ENCODE measurements at places on chromosomes 5 and 9.

- DNase-seq, result no peak
Measured at GRCh38 chr9:29435368-29435767, 1862.1 kb upstream of the C9orf72 start.

DNA sequence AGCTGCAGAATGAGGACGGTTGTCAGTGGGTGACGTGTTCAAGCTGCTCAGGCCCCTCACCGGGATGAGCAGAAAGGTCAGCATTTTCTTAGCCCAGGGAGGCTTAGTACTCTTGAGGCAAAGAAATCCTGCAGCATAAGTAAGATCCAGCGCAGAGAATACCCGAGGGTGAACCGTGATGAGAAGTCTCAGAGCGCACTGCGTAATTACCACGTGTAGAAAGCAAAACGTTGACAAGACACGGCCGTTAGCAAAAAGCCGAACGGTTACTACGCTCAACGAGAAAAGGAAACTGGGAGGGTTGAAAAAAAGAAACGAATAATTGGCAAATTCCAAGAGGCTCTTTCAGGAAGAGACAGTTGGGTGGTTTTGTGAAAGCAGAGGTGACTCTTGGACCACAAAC lies 104.0 kb downstream of the COL23A1 start:
- no peak for DNase-seq

- no peak for DNase-seq
Measured at GRCh38 chr5:111535879-111536549, 23.7 kb upstream of the STARD4 start.

GRCh38 chr9:137077010-137077747 lies at the start of gene UAP1L1:
TSS of gene UAP1L1 (plus strand) at chr9:137077517. CDS start at chr9:137077533, 16 bp downstream.
- DNase-seq, result peak; percentile 92

GRCh38 chr5:86749841-86750240 lies 132.1 kb downstream of the COX7C start:
- no peak for DNase-seq

DNA sequence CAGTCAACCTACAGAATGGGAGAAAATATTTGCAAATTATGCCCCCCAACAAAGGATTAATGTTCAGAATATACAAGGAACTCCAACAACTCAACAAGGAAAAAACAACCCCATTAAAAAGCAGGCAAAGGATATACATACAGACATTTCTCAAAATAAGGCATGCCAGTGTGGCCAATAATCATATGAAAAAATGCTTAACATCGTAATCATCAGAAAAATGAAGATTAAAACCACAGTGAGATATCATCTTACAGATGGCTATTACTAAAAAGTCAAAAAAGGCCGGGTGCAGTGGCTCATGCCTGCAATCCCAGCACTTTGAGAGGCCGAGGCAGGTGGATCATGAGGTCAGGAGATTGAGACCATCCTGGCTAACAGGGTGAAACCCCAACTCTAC lies 103.2 kb downstream of the KLHL3 start:
- no peak for DNase-seq

DNA sequence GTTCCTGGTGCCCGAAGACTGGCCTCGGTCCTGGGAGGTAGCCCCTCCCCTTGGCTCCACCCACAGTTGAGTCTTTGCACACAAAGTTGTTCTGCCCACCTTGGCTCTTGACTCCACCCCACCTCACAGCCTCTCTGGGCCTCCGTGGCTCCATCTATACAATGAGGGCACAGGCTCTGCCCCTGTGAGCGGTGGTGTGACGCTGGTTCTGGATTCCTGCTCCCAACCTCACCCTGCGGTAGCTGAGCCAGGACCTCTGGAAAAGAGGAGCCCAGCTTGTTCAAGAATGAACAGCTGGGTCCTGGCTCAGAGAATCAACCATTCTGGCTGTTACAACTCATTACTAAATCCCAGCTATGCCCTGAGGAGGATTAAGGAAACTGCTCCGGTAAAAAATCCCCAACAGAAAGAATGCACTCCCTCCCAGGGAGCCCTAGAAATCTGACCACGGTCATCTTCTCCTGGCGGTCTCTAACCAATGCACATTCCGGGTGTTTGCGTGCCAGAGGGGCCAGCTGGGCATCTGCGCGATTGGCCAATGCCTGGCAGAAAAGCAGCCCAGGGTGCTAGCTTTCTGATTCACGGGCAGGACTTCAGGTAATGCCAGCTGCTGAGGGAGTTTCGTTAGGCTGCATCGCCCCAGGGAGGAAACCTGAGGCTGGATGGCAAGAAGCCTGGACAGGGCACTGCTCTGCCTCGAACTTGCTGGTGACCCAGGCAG lies 9.9 kb upstream of the GRHPR start:
- no peak for DNase-seq

DNA sequence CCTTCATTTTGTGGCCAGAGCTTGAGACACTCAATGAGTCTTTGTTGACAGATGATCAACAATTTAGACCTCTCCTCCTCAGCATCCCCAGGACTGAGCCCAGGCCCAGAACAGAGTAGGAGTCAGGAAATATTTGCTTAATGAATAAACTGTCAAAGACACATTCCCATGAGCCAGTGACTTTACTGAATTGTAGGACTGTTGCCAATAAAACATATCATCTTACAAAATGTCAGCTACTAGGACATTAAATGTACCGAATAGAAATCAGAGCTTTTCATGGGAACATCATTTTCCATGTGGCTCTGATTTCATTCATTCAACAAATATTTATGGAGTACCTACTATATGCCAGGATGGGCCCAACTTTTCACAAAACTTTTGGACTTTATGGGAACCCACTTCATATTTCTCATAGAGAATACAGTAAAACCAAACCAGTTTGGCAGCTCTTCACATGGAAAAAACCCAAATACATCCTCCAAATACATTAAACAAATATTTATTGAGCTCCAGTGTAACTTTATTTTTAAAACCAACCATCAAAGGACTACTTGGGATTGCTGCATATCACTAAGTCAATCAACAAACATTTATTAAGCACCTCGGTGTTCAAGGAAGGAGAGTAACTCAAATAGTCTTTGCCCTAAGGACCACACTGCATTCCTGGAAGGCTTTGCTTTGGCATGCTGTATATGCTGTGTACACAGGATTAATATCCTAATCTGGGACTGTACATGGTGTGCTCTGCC lies 11.4 kb downstream of the VDAC1 start:
- no peak for DNase-seq

- no peak for DNase-seq
Measured at GRCh38 chr9:112839331-112839730, 51.3 kb downstream of the SLC46A2 start.

GRCh38 chr9:86485359-86485758 lies 131.1 kb upstream of the TUT7 start:
- DNase-seq, result no peak

DNA sequence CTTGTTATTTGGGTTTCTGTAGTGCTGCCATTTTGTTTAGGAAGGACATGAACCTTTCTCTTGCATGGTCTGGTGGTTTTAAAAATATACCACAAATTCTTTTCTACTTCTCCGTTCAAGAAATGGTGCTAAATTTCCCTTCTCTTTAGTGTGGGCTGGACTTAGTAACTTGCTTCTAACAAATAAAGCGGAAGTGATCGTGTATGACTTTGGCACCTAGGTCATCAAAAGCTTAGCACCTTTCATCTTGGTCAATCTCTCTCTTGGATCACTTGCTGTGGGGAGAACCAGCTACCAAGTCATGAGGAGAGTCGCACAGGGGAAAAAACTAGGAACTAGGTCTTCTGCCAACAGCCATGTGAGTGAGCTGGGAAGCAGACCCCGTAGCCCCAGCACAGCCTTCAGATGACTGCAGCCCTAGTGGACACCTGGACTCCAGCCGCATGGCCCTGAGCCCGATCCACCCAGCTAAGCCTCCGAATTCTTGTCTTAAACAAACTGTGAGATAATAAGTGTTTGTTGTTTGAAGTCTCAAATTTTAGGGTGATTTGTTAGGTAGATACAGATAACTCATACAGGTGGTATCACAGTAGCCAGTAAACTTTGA lies 87.7 kb upstream of the CKMT2 start:
- DNase-seq, result no peak

GRCh38 chr9:6944093-6944551 lies 186.3 kb downstream of the KDM4C start:
- DNase-seq, result peak; percentile 10

- DNase-seq, result no peak
Measured at GRCh38 chr9:2771087-2771486, 53.8 kb downstream of the KCNV2 start.

GRCh38 chr5:73234204-73234555 lies 61.2 kb downstream of the TMEM174 start:
- DNase-seq, result peak; percentile 59

DNA sequence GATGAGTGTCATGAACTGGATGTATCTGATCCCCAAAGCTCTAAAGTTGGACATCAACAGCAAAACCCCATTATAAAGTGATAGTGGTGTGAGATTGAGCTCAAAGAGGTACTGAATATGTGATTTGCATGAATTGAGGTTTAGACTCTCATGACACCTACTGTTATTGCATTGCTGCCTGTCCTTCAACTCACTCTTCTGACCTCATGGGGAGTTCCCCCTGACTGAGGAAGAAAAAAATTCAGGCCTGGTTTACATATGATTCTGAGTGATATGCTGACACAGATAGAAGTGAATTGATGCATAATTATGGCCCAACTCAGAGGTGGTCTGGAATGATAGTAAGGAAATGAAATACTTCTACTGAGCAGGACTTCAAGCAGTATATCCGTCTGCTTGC lies 76.2 kb upstream of the CHD1 start:
- no peak for DNase-seq

- DNase-seq, result peak; percentile 72
Measured at GRCh38 chr5:159017786-159018185, 81.9 kb downstream of the EBF1 start.

- DNase-seq, result no peak
Measured at GRCh38 chr9:125987420-125987819, 240.2 kb downstream of the PBX3 start.

DNA sequence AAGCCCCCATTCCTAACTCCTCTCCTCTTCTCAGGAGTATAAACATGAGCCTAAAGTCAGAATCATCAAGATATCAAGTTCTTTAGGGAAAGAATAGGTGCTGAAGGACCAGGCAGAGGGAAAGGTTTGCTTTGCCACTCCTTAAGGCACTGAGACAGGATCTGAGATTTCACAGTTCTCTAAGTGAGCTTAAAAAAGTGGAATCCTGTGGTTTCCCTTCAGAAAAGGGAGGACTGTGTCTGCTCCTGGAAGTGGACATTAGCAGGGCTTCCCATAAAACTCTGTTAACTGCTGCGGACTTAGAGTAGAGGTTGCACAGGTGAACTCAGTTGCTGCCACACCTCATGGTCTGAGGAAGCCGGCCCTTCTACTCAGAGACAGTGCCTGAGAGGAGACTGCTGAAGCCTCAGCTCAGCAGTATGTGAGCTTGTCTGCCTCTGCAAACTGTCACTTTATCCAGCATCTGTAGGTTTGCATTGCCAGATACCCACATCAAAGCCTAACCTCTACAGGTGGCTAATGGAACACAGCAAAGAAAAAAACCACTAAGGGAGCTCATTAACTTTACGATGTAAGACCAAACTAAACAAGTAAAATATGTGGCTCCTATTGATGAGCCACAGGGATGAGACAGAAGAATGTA lies 42.9 kb downstream of the RIC1 start:
- no peak for DNase-seq

GRCh38 chr9:26243029-26243697 lies 564.9 kb upstream of the TUSC1 start:
- DNase-seq, result no peak

DNA sequence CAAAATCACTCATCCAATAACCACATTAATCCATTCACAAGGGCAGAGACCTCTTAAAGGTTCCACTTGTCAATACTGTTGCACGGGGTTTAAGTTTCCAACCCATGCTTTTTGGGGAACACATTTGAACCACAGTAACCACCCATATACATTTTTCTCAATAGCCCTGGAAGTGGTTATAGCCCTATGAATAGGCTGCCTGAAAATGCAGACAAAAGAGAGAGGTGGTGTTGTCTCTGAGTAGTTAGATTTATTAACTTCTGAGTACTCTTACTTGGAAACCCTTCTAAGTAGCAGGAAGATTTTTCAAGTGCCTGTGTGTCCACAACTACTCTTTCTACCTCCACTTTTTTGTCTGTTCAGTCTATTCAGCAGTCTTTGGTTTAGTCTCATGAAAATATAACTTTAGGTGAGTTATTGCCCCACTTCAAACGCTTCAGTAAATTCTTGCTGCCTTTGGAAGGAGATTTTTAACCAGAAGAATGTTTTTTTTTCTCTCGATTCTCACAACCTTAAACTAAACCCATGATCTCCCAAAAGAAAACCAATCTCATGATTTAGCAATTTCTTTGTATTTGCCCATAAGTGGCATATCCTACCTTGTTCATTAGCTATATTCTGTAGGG lies 42.6 kb downstream of the ARHGEF28 start:
- no peak for DNase-seq

- no peak for DNase-seq
Measured at GRCh38 chr5:59462956-59463355, 430.6 kb downstream of the PDE4D start.

- DNase-seq, result no peak
Measured at GRCh38 chr9:135789838-135790291, 87.9 kb downstream of the KCNT1 start.

DNA sequence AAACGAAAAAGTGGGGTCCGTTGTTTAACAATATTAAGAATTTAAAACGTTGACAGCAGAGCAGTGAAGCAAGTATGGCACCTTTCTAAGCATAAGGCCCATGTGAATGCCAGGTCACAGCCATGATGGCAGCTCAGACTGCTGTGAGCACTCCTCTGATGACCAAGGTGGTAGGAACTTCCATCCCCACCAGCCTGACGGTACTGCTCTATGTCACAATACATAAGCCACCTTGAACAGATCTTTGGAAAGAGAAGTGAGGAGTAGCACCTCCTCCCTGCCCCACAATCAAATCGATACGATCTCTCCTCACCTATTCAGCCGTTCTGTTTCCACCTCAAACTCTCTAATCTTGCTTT lies 105.9 kb downstream of the DCP2 start:
- no peak for DNase-seq

DNA sequence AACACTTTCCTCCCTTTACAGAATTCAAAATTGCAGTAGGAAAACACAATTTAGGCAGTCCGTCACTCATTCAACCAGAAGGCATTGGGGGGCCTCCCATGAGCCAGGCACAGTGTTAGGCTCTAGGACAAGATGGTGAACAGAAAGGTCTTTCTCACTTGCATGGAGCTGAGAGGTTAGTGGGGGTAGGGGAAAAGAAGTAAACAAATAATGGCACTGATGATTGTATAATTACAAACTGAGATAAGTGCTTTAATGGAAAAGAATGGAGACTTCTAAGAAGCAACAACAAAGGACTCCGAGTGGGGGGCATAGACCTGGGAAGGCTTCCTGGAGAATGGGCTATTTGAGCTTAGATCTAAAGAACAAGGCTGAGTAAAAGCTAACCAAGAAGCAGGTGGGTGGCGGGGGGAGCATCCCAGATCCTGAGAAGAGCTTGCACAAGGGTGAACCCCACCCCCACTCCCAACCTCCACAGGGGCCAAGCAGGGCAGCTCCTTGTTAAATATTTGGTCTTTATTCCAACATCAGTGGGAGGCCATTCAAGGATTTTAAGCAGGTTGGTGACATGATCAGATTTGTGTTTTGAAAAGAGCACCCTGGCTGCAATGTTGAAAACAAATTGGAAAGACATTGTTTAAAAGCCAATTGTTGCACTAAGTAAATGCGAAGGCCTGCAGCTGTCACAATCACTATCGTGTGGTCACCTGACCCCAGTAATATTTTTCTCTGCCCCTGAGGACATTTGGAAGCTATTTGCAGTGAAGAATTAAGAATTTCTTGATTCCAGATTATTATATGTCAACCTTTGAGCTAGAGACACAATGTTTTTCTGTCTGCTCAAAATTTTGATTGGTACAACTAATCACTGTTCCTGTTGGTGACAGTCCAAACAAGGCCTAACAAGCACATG lies 73.9 kb upstream of the EFNA5 start:
- DNase-seq, result no peak

All from left lung (tissue), 14 donors.